Smooth muscle cell of trachea (primary cell): ENCODE measurements at places on chromosomes 12 and 14. TPM values are rescaled to one million over a fixed set of nuclear protein-coding genes. Genes with fewer than 3 reads are reported as not detected.

AVPR1A gene
- not detected in 2 replicates for total RNA-seq

B3GNT4 gene
- total RNA-seq, result 0.33 TPM in 1 of 2 replicates, not detected in the other

CD163 gene
- not detected in 2 replicates for total RNA-seq

OVCH1 gene
- total RNA-seq, result 0.15 and 0.83 TPM in 2 replicates

TOMM20L gene
- not detected in 2 replicates for total RNA-seq

CCDC60 gene
- not detected in 2 replicates for total RNA-seq

INHBE gene
- total RNA-seq, result 2.6 and 3.8 TPM in 2 replicates

ZNF641 gene
- 4.2 and 5.6 TPM in 2 replicates for total RNA-seq

NANOG gene
- total RNA-seq, result under 0.01 TPM in 2 replicates

ADCY6 gene
- total RNA-seq, result 44.5 and 72.6 TPM in 2 replicates

TEX52 gene
- total RNA-seq, result not detected in 2 replicates

POTEG gene
- not detected in 2 replicates for total RNA-seq

LUM gene
- total RNA-seq, result 202 and 375 TPM in 2 replicates

ZCRB1 gene
- 24.6 and 35.3 TPM in 2 replicates for total RNA-seq

CLEC9A gene
- total RNA-seq, result not detected in 2 replicates

ADCY4 gene
- 9.6 and 11.7 TPM in 2 replicates for total RNA-seq

CLEC6A gene
- total RNA-seq, result not detected in 2 replicates

REM2 gene
- total RNA-seq, result 0.17 and 0.29 TPM in 2 replicates

TMEM30B gene
- 6.3 and 6.4 TPM in 2 replicates for total RNA-seq

AACS gene
- 26.1 and 31.4 TPM in 2 replicates for total RNA-seq

DPPA3 gene
- total RNA-seq, result not detected in 2 replicates

SMIM41 gene
- 4.5 and 4.8 TPM in 2 replicates for total RNA-seq

RAB2B gene
- total RNA-seq, result 25.1 and 26.9 TPM in 2 replicates

AJUBA gene
- total RNA-seq, result 17.0 and 47.6 TPM in 2 replicates

TUNAR gene
- total RNA-seq, result not detected in 2 replicates

FGF6 gene
- total RNA-seq, result not detected in 2 replicates

PRH2 gene
- total RNA-seq, result not detected in 2 replicates

CD4 gene
- 0.15 and 2.2 TPM in 2 replicates for total RNA-seq

C12orf56 gene
- total RNA-seq, result 1.9 and 2.0 TPM in 2 replicates

IFT81 gene
- total RNA-seq, result 18.9 and 34.9 TPM in 2 replicates

ADGRD1 gene
- 1.9 and 17.4 TPM in 2 replicates for total RNA-seq

KIF5A gene
- 0.44 and 0.66 TPM in 2 replicates for total RNA-seq

PLA2G1B gene
- total RNA-seq, result 0.33 TPM in 1 of 2 replicates, not detected in the other

INTS13 gene
- total RNA-seq, result 27.5 and 33.9 TPM in 2 replicates

LRRC10 gene
- total RNA-seq, result not detected in 2 replicates

LIN7A gene
- total RNA-seq, result 12.4 and 19.7 TPM in 2 replicates

ZBTB39 gene
- total RNA-seq, result 3.5 and 5.0 TPM in 2 replicates

KRT6C gene
- not detected in 2 replicates for total RNA-seq

CD163L1 gene
- total RNA-seq, result under 0.01 TPM in 1 of 2 replicates, not detected in the other

SMCO2 gene
- total RNA-seq, result 0.15 and 0.17 TPM in 2 replicates

CCDC198 gene
- total RNA-seq, result not detected in 2 replicates

GSG1 gene
- 0.44 and 0.66 TPM in 2 replicates for total RNA-seq

NRIP2 gene
- total RNA-seq, result 0.15 and 0.50 TPM in 2 replicates
